H54 (cell line): ENCODE measurements at places on chromosomes 5 and 9.

- DNase-seq, result no peak
Observed at GRCh38 chr5:124395926-124396325, 350.5 kb downstream of the ZNF608 start.

- DNase-seq, result no peak
Observed at GRCh38 chr5:130424341-130424740, 520.1 kb downstream of the CHSY3 start.

DNA sequence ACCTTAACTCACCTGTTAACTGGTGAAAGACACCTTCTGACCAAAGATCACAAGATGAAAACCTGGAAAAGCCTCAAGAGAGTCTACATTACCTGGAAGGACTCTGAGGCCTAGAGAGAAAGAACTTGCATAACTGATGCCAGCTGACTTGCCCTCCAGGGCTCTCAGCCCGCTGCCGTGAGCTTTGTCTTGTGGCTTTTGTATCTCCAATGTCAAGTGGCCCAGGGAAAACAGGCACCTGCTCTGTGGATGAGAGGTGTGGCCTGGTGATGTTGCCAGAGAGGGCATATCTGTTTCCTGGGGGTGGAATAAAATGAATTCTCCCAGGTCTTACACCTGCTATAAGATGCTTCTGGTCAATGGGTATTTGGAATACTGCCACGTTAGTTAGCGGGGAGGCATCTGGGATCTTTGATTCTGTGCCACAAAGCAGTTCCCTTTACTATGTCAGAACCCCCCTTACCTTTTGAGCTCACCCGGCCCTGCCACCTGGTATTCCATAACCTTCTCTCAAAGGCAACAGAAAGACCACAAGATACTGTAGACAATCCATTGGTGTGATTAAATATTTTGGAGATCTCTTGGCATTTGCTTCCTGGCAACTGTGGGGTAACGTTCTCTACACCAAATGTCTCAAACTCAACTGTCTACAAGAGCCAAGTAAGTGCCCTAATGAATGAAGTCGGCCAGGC, 54.9 kb upstream of the N4BP3 start:
- no peak for DNase-seq

- no peak for DNase-seq
Observed at GRCh38 chr9:93057703-93058354, 672 bp upstream of the SUSD3 start.

DNA sequence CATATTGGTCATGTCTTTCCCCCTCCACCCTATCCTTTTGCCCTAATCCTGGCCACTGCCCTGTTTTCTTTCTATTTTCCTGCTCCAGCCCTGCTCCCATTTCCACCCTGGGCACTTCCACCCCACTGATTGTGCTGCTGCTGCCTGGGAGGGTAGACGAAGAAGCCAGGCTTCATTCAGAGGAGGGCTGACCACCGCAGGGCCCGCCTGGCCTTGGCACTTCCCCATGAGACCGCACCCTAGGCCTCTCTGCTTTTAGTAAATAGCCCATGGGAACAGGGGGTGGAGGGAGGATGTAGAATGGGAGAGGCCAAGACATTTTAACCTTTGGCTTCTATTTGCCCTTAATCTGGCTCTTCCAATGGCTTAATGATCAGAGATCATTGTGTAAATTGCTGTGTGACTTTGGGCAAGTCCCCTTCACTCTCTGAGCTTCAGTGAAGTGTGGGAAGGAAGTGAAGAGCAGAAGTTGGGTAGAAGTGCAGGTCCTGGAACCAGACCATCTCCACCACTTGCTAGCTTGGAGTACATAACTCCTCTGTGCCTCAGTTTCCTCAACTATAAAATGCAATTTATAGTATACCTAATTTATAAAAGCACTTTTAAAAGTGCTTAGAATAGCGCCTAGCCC, 13.6 kb upstream of the GPX3 start:
- DNase-seq, result no peak

GRCh38 chr5:140800816-140801493, at the start of gene PCDHA3:
PCDHA3 (plus strand) TSS chr5:140801057.
- no peak for DNase-seq

DNA sequence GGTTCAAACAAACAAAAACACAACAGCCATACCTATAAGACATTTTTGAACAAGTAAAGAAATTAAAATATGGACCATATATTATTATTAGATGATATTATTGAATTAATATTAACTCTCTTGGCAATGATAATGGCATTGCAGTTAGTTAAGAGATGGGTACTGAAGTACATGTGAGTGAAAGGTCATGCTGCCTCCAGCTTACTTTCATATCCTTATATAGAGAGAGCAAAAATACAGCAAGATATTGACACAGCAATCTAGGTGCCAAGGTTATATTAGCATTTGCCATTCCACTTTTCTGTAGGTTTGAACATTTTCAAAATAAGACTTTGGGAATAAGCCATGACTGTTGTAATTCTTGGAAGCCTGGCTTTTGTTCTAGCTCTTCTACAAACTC, 6.1 kb downstream of the TNFSF8 start:
- no peak for DNase-seq

DNA sequence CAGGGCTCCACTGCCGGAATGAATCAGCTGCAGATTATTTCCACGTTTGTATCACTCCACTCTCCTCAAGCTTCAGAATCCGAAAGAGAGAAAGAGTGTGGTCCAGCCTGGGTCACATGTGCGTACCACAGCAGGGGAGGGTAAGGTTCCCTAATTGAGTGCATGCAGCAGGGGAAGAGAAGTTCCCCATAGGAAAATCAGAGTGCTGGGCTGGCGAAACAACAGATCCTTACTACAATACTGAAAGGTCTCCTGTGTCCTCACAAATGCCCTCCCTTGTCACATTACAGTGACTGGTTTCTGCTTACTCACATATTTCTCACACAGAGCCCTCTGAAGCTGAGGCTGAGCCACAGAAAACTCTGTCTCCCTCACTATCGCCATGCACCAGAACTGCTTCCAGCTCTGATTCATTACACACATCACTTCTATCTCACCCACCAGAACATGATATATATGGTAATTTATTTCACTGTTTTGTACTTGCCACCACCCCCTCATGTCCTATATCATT, 532.2 kb upstream of the TUSC1 start:
- peak; percentile 25 for DNase-seq

DNA sequence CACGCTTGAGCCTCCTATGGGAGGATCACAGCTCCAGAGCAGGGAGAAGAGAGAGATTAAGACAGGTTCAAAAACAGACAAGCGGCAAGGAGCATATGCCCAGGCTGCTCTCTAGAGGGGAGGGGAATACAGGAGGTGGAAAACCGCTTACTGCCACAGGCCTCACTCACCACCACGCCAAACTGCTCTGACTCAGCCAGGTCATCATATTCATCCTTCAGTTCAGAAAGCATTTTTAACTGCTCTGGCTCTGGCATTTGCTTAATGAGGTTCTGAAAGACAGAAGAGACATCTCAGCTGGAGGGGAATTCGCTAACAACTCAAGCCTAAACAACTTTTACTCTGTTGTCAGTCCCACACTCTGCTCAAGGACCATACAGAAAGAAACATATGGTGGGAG, 40.1 kb downstream of the PCDHGC5 start:
- DNase-seq, result no peak

DNA sequence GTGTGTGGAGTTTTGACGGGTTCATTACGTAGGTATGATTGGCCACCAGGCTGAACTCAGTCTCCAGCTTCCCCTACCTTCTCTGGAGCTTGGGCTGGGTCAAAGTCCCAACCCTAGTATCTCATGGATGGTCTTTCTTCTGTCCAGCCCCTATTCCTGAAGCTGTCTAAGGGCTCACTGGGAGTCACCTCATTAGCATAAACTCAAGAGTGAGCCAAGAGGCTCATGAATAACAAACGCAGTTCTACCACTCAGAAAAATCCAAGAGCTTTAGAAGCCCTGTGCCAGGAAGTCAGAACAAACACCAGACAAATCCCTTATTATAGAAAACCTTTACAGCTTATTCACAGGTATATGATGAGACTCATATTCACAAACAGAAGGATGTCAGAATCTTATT, 180.3 kb upstream of the NFIL3 start:
- DNase-seq, result no peak

DNA sequence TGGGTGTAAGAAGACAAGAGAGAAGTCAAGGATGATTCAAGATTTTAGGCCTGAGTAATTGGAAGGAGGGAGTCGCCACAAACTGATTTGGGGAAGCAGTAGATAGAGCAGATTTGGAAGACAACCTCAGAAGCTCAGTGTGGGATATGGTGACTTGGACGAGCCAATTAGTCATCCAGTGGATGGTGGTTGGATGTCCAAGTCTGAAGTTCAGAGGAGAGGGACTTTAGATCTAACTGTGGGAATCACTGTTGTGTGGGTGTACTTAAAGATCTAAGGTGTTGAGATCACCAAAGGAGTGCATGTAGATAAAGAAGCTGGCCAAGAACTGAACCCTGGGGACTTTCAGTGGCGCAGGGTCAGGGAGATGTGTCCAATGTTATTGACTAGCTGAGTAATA, 2.2 kb downstream of the IDNK start:
- DNase-seq, result no peak

DNA sequence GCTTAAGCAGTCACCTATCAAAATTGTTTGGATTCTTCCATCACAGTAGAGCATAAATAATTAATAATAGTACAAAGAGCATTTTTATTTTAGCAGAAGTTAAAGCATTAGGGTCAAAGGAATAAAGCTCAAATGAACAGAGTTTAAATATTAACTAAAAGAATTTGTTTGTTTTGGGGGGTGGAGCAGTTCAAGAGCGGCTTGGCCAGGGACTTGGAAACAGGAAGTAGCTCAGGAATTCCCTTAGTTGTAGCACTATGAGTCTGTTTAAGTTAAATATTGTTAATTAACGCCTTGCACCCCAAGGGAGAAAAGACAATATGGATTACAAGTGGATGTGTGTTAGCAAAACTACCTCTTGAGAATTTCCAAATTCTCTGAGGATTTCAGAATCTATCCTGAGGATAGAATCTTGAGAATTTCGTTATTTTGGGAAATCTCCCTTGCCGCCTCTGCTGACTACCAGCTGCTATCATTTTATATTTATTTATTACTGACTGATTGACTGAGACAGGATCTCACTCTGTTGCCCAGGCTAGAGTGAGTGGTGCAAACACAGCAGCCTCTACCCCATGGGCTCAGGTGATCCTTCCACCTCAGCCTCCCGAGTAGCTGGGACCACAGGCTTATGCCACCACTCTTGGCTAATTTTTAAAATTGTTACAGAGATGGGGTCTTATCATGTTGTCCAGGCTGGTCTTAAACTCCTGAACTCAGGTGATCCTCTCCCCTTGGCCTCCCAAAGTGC, 96.7 kb upstream of the CHD1 start:
- no peak for DNase-seq

DNA sequence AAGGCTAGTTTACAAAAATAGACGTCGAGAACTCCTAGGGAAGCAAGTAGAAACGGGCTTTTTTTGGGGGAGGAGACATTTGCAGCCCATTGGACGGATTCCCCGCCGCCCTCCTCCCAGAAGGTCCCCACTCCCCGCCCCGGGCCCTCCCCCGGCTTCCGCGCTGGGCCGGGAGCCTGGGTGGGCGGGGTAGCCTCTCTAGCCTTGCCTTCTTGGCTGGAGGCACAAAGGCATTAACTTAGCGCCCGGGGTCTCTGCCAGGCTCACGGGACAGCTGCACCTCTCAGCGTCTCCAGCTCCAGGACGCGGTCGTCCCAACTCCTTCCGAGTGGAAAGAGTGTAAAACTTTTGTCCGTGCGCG, at the start of gene DMRTA1:
DMRTA1 (plus strand) TSS at position 236 of the 361 bp plus-strand sequence. CDS start 242 bp downstream, outside the sequence.
- DNase-seq, result peak; percentile 61

DNA sequence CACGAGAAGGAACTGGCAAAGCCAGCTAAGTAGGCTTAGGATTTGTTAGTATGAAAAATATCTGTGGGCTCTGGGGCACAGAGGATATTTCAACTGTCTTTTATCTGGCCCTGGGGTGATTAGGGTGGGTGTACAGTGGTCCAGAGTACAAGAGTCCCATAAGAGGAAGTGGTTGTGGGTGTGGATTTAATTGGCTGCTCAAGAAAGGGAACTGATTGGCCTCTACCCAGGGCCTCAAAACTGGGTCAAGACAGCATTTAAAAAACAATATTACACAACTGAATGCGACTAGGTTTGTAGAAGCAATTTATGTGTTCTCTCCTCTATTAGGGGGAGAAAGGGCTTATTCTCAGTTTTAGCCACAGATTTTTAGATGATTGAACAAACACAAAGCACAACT, 1353.4 kb upstream of the WWC1 start:
- no peak for DNase-seq

DNA sequence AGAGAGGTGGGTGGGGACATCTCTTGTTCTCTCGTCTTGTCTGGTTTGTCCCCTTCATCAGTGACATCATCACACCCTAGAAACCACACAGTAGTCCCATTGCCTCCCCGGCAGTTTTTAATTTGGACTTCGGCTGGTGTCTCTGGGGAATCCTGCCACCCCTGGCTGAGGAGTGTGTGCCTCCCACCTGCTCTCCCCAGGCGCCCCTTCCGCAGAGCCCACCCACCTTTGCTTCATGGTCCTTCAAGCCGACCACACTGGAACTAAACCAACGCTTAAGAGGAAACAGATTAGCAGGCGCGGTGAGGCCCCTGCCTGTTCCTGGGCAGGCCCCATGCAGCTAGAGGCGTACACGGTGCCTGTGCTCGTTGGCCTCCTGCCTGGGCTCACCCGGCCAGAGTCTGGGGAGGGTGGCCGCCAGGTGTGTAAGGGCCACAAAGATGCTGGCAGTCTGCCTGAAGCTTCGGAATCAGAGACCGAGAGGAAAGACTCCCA, 107.6 kb upstream of the SPRY4 start:
- DNase-seq, result no peak

DNA sequence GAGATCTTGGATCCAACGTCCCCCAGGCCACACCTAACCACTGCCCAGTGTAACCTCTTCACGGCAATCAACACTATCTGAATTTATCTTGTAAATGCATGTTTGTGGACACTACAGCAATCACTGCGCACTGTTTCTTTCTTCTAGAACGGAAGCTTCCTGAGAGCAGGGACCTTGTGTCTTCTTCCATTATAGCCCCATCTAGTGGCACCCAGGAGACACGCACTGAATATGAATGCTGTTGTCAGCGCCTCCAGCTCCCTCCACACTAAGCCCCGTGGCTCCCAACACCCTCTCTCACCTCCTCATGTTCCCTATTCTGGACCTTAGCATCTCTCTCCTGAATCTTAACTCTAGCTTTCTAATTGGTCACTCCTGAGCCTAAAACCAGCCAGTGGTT, 72.7 kb downstream of the SMIM23 start:
- DNase-seq, result peak; percentile 20

DNA sequence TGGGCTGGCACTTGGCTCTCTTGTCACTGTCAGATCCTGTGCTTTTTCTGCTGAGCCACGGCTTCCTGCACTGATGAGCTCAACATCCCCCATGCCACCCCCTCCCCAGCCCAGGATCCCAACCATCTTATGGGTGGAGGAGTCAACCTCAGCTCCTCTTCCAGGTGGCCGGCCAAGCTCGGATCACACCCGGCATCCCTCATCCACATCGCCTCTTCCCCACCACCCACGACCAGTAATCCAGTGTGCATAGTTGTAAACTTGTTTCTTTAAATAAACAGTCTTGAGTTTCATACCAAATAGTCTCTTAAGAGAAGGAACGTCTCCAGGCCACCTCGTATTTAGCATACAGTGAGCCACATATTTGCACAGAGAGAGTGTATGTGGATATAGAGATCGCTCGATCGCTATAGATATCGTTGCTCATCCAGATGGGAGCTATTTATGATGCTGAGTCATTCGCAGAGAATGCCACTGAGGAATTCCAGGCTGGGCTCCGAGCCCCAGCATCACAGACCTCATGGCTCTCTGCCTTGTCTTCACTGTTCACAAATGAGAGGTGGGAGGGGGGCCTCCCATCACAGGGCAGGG, 61.8 kb upstream of the CPLX2 start:
- DNase-seq, result peak; percentile 76
